ENCODE measurements at places on chromosomes 13 and 19.

DNA sequence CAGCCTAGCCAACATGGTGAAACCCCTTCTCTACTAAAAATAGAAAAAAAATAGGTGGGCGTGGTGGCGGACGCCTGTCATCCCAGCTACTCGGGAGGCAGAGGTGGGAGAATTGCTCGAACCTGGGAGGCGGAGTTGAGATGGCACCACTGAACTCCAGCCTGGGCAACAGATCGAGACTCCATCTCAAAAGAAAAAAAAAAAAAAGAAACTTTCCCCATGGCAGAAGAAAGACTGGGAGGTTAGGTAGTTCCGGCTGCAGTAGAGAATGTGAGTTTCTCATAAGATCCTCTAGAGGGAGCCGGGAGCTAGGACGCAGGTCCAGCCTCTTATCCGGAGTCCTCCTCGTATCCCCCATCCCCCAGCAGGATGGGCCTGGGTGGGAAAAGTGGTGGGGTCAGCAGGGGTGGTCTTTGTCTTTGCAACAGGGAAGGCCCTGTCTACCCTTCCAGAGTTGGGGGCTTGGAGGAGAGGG is 13.2 kb upstream of the CREB3L3 start:
- DNase-seq = peak; percentile 21

DNA sequence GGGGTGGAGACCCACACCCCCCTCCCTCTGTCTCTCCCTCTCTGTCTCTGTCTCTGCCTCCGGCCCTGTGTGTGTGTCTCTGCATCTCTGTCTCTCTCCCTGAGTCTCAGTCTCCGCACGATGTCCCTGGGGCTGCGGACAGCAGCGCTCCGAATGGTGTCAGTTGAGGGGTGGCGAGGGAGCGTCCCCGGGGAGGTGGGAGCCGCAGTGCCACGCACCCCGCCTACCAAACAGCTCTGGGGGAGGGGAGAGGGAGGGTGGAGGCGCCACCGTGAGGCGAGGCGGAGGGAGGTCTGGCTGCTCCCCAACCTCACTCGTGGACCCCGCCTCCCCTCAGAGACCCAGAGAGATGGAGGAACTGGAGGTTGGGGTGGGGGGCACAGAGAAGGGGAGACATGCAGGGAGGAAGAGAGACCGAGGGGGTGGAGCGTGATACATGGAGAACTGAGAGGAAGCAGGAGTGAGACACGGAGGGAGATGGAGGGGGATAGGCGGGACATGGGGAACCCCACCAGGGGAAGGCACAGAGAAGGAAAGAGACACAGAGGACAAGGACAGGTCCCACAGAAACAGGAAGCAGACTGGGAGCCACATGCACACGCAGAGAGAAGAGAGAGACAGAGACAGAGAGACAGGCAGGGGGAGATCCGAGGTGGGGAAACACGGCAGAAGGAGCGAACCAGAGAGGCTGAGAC is 7.2 kb downstream of the ERFL start:
- no peak for DNase-seq

GRCh38 chr13:99352351-99353245 is 45.4 kb upstream of the GPR183 start:
- no peak for DNase-seq

GRCh38 chr13:64186071-64186470 is 2770.4 kb upstream of the PCDH20 start:
- DNase-seq = no peak

DNA sequence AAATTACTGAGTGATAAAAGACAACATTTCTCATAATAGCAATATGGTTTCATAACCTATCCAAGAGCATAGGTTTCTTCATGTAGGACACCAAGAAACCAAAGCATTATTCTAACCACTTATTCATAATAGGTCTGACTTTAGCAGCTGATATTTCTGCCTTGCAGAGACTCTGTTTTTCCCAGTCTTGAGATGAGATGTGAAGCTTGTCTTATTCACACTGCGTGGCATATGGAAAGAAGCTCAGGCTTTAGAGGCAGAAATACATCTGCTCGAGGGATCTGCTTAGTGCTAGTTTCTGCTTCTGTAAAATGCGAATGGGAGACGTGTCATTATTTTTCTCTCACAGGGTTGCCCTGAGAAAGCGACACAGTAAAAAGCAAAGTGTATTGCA is 232.0 kb upstream of the SPRY2 start:
- no peak for DNase-seq

DNA sequence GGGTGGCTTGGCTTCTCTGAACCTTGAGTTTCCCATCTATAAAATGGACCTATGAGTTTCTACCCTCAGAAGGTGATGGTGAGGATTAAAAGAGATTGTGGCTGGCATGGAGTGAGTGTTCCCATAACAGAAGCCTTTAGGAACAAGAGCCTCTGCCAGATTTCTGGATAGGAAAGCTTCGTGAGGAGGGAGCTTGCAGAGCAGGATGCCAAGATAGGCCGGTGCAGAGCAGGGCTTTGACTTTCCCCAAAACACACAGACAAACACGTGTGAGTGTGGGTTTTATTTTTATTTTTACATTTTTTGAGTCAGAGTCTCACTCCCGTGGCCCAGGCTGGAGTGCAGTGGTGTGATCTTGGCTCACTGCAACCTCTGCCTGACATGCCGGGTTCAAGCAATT is 3.7 kb upstream of the CNN1 start:
- no peak for DNase-seq

DNA sequence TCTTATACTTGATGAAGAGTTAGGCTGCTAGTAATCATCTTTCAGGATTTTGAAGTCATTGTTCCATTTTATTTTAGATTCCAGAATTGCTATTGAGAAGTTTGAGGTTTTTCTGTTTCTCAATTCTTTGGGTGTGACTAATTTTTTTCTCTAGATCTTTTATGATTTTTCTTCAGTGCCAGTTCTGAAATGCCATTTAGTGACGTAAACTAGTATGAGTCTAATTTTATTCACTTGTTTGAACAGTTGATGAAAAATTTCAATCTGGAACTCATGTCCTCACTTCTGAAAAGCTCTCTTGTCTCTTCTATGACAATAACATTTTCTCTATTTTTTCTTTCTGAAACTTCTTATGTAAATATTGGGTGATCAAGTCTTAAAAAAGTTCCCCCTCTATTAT is 188.5 kb upstream of the HTR2A start:
- no peak for DNase-seq

DNA sequence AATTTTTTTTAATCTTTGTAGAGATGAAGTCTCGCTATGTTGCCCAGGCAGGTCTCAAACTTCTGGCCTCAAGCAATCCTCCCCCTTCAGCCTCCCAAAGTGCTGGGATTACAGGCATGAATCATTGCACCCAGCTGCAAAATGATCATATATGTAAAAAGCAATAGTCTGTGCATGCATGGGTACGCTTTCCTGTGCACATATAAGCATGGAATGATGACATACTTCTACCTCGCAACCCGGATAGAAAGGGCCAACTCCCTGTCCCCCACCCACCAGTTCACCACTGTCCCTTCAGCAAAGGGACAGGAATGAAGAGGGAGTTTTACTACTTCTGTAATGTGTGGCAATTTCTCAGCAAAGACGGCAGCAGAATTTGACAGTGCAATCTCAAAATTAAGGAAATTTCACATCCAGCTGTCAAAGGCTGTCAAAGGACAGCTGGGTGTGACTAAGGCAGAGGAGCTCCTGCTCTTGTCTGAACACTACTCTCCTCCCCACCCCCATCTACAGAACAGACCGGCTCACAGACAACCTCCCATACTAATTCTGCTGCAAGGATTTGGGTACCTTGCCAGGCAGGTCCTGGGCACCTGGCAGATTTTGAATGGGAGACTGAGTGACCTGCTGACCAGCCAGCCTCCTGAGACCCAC is 95.6 kb downstream of the TSHZ3 start:
- DNase-seq = no peak

DNA sequence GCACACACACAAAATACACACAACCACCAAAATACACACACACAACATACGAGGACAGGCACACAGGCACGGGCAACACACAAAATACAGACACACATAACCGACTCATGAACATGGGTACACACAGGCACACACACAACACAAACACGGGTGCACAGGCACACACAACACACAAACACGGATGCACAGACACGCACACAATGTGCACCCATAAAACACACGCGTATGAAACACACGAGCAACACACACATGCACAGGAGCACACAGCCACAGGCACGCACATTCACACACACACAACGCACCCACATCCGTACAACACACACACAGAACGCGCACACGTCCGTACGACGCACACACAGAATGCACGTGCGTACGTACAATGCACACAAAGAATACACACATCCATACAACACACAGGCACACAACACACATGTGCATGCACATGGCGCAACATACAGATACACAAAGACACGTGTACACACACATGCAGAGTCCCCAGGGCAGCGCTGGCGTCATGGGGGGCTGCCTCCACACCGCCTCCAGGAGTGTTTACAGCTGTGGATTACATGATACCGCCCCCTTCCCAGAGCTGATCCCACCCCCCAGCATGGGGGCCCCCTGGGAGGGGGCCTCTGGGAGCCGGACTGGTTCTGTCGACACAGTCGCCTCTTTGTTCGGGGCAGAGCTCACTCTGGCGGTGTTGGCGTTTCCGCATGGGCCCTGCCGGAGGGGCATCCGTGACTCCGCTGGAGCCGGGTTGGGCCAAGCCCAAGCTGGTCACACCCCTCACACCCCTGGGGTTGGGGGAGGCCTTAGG is 2.9 kb downstream of the SBNO2 start:
- no peak for DNase-seq

GRCh38 chr19:4342615-4343369 is 570 bp upstream of the MPND start:
- peak; percentile 96 for DNase-seq

GRCh38 chr13:86309881-86310280 is 510.7 kb upstream of the SLITRK6 start:
- no peak for DNase-seq

GRCh38 chr13:99806671-99807070 is 164.9 kb downstream of the ZIC5 start:
- DNase-seq = no peak

DNA sequence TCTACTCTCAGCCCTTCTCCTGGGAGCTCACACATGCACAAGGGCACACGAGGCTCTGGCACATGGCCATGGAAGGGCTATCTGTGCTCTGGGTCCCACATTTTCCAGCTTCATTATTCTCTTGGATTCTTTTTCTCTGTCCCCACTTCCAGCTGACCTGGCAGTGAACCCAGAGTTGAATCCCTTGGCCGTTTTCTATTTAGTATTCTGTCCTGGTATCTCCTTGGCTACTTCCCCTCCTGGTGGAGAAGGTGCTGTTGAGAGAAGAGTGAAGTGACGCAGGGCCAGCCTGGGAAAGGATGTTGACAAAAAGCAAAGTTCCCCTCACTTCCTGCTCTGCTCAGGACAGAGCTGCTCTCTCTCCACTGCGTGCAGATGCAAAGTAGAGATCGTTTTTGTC is 303.1 kb downstream of the IRS2 start:
- DNase-seq = no peak

DNA sequence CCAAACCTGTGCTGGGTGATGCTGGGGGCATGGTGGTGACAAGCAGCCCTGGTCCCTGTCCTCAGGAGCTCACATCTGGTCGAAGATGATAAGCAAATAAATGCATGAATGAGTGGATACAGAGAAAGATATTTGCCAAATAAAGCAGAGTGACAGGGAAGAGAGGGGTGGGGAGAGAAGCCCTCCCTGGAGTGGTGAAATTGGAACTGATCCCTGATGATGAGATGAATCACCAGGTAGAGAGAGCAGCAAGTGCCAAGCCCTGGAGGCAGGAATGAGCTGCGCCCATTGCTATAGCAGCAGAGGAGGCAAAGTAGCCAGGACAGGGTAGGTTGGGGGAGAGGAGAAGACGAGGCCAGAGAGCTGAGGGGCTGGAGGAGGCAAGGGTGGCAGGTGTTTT is 13.7 kb downstream of the FXYD5 start:
- DNase-seq = no peak

GRCh38 chr19:10183926-10184325 is 10.8 kb downstream of the DNMT1 start:
- no peak for DNase-seq

DNA sequence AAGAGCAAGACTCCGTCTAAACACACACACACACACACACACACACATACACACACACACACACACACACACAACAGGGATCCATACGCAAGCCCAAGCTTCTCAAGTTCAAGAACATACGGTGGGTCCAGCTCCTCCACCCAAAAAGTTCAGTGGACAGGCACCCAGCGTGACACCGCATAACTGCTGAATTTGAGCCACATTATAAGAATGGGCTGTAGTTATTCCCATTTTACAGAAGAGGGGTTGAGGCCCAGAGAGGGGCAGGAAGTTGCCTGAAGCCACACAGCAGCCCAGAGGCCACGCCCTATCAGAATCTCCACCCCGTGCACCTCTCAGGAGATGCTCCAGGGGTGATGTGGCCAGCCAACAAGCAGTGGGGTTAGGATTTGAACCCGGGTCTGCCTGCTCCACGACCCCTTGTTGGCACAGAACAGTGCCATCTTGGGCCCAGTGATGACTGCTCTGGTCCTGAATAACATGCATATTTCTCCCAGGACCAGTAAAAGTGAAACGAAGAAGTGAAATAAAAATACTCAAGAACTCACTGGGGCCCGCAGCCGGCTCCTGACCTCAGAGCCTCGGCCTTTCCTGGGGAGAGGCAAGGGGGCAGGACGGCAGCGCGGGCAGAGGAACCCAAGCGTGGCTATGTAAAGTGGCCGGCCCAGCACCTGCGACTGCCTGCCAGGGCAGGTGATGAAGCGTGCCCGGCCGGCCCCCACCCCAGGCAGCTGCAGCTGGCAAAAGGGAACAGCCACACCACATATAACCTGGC is 61.9 kb downstream of the AP1M1 start:
- DNase-seq = no peak

GRCh38 chr13:35789335-35790165 is 313.1 kb upstream of the MAB21L1 start:
- DNase-seq = no peak

DNA sequence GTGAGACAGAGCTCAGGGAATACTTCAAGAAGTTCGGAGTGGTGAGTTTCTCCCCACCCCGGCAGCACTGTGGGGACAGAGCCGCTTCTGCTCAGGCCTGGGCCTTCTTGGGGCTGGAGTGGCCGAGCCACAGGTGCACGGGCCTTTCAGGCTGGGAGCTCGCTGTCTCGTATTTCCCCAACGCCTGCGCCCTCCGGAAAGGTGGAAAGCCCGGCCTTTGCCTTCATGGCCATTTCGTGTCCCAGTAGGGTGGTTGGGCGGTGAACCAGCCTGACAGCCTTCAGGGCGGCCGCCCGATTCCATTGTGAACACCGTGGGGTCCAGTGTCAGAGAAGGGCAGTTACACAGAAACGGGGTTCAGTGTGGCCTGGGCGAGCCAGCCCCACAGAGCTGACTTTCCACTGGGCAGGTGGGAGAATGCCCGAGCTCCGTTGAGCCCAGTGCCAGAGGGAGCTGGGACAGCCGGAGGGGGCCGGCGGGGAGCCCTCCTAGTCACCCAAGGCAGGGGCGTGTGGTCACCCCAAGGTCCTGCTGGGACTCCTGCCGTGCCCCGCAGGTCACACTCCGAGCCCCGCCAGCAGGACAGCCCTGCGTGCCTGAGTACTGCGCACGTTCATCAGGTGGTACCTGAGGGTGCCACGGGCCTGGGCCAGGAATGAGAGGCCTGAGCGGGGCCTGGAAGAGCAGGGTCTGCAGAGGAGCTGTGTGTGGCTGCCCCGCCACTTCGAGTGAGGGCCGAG is 14.0 kb downstream of the DAZAP1 start:
- DNase-seq = no peak

- no peak for DNase-seq
Observed at GRCh38 chr13:29664591-29664990, 69.1 kb upstream of the SLC7A1 start.

- no peak for DNase-seq
Observed at GRCh38 chr19:37977391-37977790, 70.4 kb downstream of the SIPA1L3 start.

GRCh38 chr13:24670961-24671381 is 9.2 kb upstream of the ATP12A start:
- DNase-seq = no peak

GRCh38 chr19:35739275-35740107 is 2.8 kb downstream of the IGFLR1 start:
- DNase-seq = peak; percentile 45
